Activated naive CD4-positive, alpha-beta T cell (primary cell): ENCODE measurements at places on chromosomes 3 and 15.

- DNase-seq: no peak
Observed at GRCh38 chr15:81259760-81260298, 63.1 kb downstream of the IL16 start.

DNA sequence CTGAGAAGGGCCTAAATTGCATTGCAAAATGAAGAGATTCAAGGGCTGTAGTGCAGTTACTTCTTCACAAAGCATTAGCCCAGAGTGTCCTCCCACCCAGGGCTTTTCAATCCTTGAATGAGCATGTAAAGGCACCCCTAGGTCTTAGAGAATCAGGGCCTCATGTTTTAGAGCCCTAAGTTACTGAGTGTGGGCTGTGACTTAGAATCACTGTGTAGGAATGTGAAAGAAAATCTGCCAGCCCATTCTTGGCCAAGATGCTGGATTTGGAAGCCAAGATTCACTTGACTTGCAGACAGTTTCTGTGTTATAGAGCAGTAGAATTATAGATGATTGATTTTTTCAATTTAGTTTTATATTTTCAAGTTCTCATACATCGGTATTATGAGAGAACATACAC lies 153.2 kb downstream of the MYRIP start:
- no peak for DNase-seq

DNA sequence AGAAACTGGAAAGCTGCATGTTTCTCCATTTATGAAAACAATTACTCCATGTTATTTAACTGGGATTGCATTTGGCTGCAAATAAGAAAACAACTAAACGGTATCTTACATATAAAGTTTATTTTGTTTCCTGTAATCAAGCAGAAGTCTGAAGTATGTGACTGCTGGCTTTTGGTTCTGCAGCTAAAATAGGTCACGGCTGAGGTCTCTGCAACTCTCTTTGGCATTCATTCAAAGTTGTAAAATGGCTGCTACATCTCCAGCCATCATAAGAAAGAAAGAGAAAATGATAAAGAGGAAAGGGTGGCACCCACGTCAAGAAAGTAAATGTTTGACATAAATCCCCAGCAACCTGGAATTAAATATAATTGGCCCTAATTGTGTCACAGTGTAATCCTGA lies 406.1 kb downstream of the TBC1D5 start:
- DNase-seq: no peak

- DNase-seq: no peak
Observed at GRCh38 chr3:62677926-62678325, 197.3 kb downstream of the CADPS start.

DNA sequence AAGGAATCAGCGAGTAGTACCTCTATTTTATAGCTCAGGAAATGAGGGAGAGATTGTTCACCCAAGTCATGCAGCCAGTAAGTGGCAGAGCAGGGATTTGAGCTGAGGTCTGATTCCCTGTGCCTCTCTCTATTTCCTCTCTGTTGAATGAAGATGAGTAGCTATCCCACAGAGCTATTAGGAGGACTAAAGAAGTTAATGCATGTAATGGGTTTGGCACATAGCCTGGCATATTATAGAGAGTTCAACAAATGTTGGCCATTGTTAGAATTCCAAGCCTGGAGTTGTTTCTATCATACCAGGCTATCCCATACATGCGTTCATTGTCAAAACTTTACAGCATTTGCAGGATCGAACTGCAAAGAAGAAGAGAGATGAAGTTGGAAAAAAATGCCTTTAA lies 21.8 kb upstream of the KLHL6 start:
- DNase-seq: no peak
